ENCODE measurements at places on chromosomes 13 and 19.

DNA sequence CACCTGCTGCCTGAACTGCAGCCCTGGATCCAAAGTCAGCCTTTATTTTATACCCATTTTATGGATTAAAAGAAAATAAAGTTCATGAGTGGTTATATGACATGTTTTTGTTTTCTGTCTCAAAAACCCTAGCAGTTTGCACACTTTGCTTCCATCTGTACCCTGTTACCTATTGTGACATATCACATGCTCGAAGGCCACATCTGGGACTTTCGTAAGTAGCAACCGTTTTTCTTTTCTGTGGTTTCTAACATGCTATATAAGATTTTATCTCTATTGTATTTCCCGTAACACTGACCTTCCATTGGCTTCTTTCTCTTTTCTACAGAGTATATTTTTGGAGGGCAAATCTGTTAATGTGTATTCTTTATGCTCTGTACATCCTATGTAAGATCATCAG, 1007.2 kb downstream of the PCDH9 start:
- no peak for DNase-seq

DNA sequence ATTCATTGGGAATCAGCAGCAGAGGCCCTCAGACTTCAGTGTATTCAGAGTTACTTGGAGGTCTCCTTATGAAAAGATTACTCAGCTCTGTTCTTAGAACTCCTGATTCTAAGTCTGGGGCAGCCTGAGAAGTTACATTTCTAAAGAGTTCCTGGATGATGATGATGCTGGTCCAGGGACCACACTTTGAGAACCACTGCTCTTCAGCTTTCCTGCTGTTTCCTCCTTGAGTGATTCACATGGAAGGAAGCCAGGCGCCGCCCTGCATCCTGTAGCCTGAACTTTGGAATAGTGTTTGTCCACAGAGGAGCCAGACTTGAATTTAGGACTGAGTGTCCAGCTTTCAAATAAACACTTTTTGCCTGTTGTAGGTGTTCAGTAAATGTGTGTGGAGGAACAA, 2.9 kb downstream of the CEBPG start:
- DNase-seq = no peak

- DNase-seq = no peak
Measured at GRCh38 chr13:79628463-79628862, 147.5 kb downstream of the NDFIP2 start.

- DNase-seq = no peak
Measured at GRCh38 chr13:107076801-107077200, 508.9 kb upstream of the ARGLU1 start.
